H1 (cell line): ENCODE measurements at places on chromosomes 4 and X. TPM values are rescaled to one million over a fixed set of nuclear protein-coding genes. Genes with fewer than 3 reads are reported as not detected.
A peak's percentile ranks its signal among the peaks of the same experiment; 100 is the strongest.

SEC31A gene
- 122 and 125 TPM in 2 replicates for total RNA-seq

PLK4 gene
- total RNA-seq: 35.2 and 38.7 TPM in 2 replicates

LDB2 gene
- 42.7 and 57.0 TPM in 2 replicates for total RNA-seq

TEX13C gene
- total RNA-seq: 0.09 and 0.10 TPM in 2 replicates

SULT1B1 gene
- not detected in 2 replicates for total RNA-seq

LNX1 gene
- 3.1 and 3.8 TPM in 2 replicates for total RNA-seq

MAOA gene
- 6.1 and 8.2 TPM in 2 replicates for total RNA-seq

VCX2 gene
- not detected in 2 replicates for total RNA-seq

INPP4B gene
- 0.34 and 0.54 TPM in 2 replicates for total RNA-seq

KDR gene
- total RNA-seq: 98.1 and 106 TPM in 2 replicates

BANK1 gene
- total RNA-seq: 0.69 and 0.93 TPM in 2 replicates

DNA sequence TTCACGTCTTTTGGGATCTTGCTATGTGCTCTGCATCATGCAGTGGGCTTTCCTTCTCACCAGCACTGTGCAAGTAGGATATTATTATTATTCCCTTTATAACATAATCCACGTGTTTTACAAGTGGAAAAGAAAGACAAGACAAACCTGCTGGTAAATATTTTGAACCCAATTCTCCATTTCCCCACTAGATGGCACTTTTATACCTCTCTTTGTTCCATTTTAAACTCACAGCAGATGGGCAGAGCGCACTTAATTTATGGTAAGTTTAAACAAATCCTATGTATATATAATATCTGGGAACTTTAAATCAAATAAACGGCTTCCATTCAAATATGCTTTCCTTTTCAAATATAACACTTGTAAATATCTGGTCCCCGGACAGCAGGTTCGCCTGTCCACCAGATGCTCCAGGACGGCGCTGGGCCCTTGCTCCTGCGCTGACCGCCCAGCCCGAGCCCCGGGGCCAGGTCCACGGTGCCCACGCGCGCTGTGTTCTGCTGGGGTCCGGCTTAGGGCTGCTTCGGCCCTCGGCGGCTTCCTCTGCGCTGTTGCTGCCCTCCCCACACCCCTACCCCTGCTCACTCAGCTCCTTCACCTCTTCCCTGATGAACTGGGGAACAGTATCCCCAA is 31.1 kb downstream of the F11 start:
- no peaks in the 10 kb centered on the region for H3K36me3 ChIP-seq
- no peak overlapping the region for H3K4me3 ChIP-seq
- no peak overlapping the region for H3K27ac ChIP-seq
- no peak for DNase-seq
- no peaks in the 10 kb centered on the region; the same call in 1 of the 2 replicates for H3K27me3 ChIP-seq
- peaks cover 7% of the 10 kb centered on the region for H3K4me1 ChIP-seq

DNA sequence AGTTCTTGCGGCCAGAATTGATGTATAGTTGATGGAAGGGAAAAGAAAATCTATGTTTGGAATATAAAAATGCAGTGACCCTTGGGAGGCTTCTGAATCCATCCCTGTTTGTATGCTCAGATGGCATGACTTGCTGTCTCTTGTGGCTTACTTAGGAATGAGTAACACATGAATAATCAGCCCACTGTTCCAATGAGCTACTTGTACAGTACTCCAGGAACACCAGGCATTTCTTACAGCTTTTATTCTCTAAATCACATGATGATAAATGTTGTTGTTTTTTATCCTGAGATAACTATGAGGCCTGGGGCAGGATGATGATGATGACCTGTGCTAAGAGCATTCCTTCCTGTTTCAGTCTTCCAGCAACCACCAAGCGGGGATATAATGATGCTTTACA is 18.9 kb downstream of the TMPRSS11E start:
- no peak overlapping the region for H3K27ac ChIP-seq
- no peaks in the 10 kb centered on the region; the same call in 1 of the 2 replicates for H3K4me1 ChIP-seq
- H3K36me3 ChIP-seq: no peaks in the 10 kb centered on the region
- H3K4me3 ChIP-seq: no peak overlapping the region

DNA sequence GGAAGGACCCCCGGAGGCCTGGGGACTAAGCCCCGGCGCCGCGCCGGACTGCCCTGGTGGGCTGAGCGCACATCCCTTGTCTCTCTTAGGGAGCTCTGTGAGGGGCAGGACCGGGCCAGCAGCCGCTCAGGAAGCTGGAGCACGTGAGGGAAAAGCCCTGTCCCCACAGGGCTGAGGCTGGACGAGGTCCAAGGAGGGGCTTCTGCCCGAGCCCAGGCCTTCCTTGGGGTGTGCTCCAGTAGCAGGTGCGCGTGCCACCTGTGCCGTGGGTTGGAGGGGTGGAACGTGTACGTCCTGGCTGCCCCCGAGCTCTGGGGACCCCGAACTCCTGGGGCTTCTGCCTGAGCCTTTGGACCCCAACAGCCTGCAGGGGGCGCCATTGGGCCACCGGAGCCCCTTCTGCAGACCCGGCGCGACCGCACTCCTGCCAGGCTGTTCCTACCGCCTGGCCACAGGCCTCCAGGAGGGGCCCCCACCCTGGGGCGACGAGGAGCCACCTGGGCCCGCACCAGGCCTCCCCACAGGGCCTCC is 27.2 kb downstream of the TACC3 start:
- peak; percentile 57 for DNase-seq
- H3K27me3 ChIP-seq: peaks cover 4% of the 10 kb centered on the region
- no peak overlapping the region for H3K27ac ChIP-seq
- no peak overlapping the region for H3K4me3 ChIP-seq
- no peaks in the 10 kb centered on the region; the same call in 1 of the 2 replicates for H3K36me3 ChIP-seq
- peaks cover 13% of the 10 kb centered on the region for H3K4me1 ChIP-seq

GRCh38 chrX:132482632-132483031 is 6.2 kb downstream of the MBNL3 start:
- no peak for DNase-seq
- peaks cover 7% of the 10 kb centered on the region; the same call in 1 of the 2 replicates for H3K4me1 ChIP-seq
- no peak overlapping the region for H3K4me3 ChIP-seq
- no peaks in the 10 kb centered on the region for H3K27me3 ChIP-seq
- no peaks in the 10 kb centered on the region for H3K36me3 ChIP-seq

GRCh38 chr4:107894138-107894603 is 37.2 kb upstream of the CYP2U1 start:
- no peaks in the 10 kb centered on the region for H3K36me3 ChIP-seq
- H3K27me3 ChIP-seq: no peaks in the 10 kb centered on the region
- no peak for DNase-seq
- no peaks in the 10 kb centered on the region for H3K4me1 ChIP-seq
- no peak overlapping the region for H3K27ac ChIP-seq
- H3K4me3 ChIP-seq: no peak overlapping the region

DNA sequence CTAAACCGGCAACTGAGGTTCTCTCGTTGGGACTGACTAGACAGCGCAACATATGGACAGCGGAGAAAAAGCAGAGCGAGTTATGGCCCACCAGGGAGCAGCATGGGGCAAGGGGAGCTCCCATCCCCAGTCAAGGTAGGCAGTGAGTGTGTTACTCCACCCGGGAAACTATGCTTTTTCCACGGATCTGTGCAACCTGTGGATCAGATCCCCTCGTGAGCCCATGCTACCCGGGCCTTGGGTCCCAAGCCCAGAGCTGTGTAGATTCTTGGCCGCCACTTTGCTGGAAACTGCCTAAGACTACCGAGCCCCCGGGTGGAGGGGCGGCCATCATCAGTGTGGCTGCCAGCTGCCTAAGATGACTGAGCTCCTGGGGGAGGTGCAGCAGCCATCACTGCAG is 140.9 kb downstream of the PAPSS1 start:
- H3K36me3 ChIP-seq: no peaks in the 10 kb centered on the region
- no peak overlapping the region for H3K4me3 ChIP-seq
- no peak overlapping the region for H3K27ac ChIP-seq
- DNase-seq: no peak
- no peaks in the 10 kb centered on the region for H3K27me3 ChIP-seq
- no peaks in the 10 kb centered on the region for H3K4me1 ChIP-seq

GRCh38 chrX:138866643-138867042 is 155.1 kb upstream of the FGF13 start:
- no peaks in the 10 kb centered on the region for H3K27me3 ChIP-seq
- no peak overlapping the region for H3K27ac ChIP-seq
- no peaks in the 10 kb centered on the region for H3K4me1 ChIP-seq
- H3K36me3 ChIP-seq: no peaks in the 10 kb centered on the region

- no peak overlapping the region for H3K4me3 ChIP-seq
- no peak for DNase-seq
- H3K36me3 ChIP-seq: no peaks in the 10 kb centered on the region
- H3K4me1 ChIP-seq: no peaks in the 10 kb centered on the region; the same call in 1 of the 2 replicates
- no peak overlapping the region for H3K27ac ChIP-seq
Observed at GRCh38 chrX:123324625-123325024, 140.5 kb downstream of the GRIA3 start.

GRCh38 chr4:15672101-15672500 is 9.5 kb upstream of the FAM200B start:
- H3K4me3 ChIP-seq: no peak overlapping the region
- H3K4me1 ChIP-seq: no peaks in the 10 kb centered on the region
- no peak overlapping the region for H3K27ac ChIP-seq
- DNase-seq: no peak
- no peaks in the 10 kb centered on the region for H3K36me3 ChIP-seq

GRCh38 chr4:150135134-150135772 is 57.0 kb downstream of the DCLK2 start:
- H3K36me3 ChIP-seq: no peaks in the 10 kb centered on the region
- H3K4me3 ChIP-seq: no peak overlapping the region
- H3K4me1 ChIP-seq: no peaks in the 10 kb centered on the region
- no peaks in the 10 kb centered on the region for H3K27me3 ChIP-seq

DNA sequence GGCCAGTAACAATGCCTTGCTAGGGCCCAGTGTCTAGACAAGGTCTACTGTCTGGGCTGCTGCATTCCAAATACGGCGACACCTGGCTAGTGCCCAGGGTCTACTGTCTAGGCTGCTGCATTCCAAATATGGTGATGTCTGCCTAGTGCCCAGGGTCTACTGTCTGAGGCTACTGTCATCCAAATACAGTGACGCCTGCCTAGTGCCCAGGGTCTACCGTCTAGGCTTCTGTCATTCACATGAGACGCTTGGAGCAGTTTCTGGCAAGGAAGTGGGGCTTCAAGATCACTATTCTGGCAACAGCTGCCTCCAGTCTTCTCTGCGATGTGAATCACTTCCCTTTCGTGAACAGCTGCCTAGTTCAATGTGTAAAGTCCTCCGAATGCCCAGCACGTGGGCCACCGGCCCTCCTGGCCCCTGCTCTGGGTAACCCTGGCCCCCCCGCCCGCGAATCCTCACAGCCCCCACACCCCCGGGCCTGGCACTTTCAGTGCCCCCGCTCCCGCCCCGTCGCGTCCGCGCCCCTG is 12.7 kb downstream of the ACOX3 start:
- no peaks in the 10 kb centered on the region for H3K36me3 ChIP-seq
- DNase-seq: no peak
- no peak overlapping the region for H3K27ac ChIP-seq

DNA sequence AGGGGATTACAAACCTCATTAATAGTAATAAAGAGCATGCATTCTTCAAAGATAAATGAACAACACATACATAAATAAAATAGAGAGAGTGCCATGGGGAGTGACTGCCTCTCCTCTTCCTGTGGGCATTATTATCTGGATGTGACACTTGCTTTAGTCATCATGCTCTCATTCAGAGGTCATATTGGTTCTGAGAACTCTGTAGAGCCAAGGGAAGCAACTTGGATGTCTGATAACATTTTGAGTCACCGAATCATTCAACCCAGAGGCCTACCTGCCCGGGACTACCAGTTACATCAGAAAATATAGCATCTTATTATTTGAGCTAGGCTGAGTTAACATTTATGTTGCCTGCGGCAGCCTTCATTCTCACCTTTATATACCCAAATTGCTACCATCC is 489.5 kb downstream of the STIM2 start:
- no peak overlapping the region for H3K27ac ChIP-seq
- DNase-seq: no peak
- no peaks in the 10 kb centered on the region for H3K4me1 ChIP-seq
- H3K36me3 ChIP-seq: no peaks in the 10 kb centered on the region

DNA sequence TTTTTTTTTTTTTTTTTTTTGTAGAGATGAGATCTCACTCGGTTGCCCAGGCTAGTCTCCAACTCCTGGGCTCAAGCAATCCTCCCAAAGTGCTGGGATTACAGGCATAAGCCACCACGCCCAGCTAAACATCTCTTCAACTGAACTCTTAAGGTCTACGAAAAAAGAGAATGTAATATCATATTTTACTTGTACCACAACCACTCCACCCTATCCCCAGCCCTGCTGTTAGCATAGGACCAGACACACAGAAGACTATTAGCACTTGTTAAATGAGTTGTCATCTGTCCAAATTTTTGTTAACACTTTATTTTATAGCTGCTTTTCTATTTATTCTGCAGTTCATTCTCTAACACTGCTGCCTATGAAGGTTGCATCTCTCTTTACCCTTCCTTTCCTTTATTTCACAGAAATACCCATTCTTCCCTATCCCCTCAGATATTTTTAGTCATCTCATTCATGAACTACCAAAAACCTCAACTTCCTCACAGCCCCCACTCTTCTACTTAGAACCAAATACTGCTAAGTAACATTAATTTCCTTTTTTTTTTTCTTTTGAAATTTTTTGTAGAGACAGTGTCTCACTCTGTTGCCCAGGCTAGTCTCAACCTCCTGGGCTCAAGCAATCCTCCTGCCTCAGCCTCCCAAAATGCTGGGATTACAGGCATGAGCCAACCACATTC is 10.1 kb downstream of the SNX12 start:
- no peak for DNase-seq

GRCh38 chrX:131747173-131747572 is 203.3 kb downstream of the OR13H1 start:
- no peak for DNase-seq
- H3K4me1 ChIP-seq: no peaks in the 10 kb centered on the region
- H3K4me3 ChIP-seq: no peak overlapping the region
- no peak overlapping the region for H3K27ac ChIP-seq

DNA sequence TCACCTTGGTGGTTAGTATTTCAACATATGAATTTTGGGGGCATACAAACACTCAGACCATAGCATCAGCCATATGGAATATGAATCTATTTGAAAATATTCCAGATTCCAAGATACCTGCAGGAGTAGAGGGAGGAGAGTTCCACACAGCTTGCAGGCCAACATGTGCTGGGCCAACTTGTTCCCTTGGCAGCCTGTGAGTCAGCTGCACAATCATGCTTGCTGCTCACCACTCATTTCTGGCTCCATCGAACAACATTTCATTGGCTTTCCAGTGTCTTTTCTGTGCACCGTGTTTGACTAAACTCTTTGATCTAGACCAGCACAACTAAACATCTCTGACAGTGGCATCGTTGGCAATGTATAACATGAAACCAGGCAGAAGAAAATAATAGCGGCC is 282.5 kb upstream of the RASGEF1B start:
- H3K27me3 ChIP-seq: no peaks in the 10 kb centered on the region
- DNase-seq: no peak
- H3K36me3 ChIP-seq: no peaks in the 10 kb centered on the region

- no peak overlapping the region for H3K27ac ChIP-seq
- H3K4me1 ChIP-seq: no peaks in the 10 kb centered on the region
- no peaks in the 10 kb centered on the region for H3K36me3 ChIP-seq
- H3K4me3 ChIP-seq: peak overlapping the region; percentile 73
- no peaks in the 10 kb centered on the region for H3K27me3 ChIP-seq
- DNase-seq: no peak
Observed at GRCh38 chrX:7146703-7147412, 654 bp upstream of the STS start.

DNA sequence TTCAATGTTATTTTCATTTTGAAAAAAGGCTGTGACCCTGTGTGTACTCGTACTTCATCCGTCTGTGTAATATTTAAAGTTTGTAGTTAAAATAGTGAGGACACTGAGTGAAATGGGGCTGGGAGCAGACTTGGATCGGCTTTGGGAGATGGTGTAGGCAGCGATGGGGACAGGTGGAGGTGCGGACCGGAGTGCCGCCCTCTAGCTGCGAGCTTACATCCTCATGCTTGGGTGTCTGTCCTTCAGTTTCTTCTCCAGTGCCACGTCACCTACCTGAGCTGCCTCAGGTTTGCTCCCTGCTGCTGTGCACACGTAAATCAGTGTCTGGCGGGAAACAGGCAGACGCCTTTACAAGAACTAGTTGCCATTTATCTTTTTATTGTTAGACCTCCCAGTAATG is 146.1 kb downstream of the GPR143 start:
- no peak overlapping the region for H3K27ac ChIP-seq
- H3K4me3 ChIP-seq: no peak overlapping the region
- H3K36me3 ChIP-seq: no peaks in the 10 kb centered on the region
- H3K4me1 ChIP-seq: no peaks in the 10 kb centered on the region; the same call in 1 of the 2 replicates
